ENCODE measurements at places on chromosomes 4 and X. TPM values are rescaled to one million over a fixed set of nuclear protein-coding genes. Genes with fewer than 3 reads are reported as not detected.

Gene FSTL5
- total RNA-seq, result not detected

Gene POU4F2
- not detected for total RNA-seq

Gene CLIC2
- 5.1 TPM for total RNA-seq

Gene PLP1
- 0.86 TPM for total RNA-seq

Gene FAM9B
- total RNA-seq, result not detected
